ENCODE measurements at places on chromosomes 3 and 15. TPM values are rescaled to one million over a fixed set of nuclear protein-coding genes. Genes with fewer than 3 reads are reported as not detected.

Gene LMAN1L
- total RNA-seq = 4.3 TPM

Gene IQCF5
- not detected for total RNA-seq

Gene GCSAM
- total RNA-seq = 39.2 TPM

Gene ARHGAP31
- 1.2 TPM for total RNA-seq

Gene PRRT3
- total RNA-seq = 1.0 TPM

Gene C3orf85
- total RNA-seq = not detected

Gene UBL7
- 84.2 TPM for total RNA-seq

Gene TM6SF1
- total RNA-seq = not detected

Gene GOLGA8J
- not detected for total RNA-seq

Gene COL6A6
- total RNA-seq = not detected

Gene IL12A
- total RNA-seq = 0.83 TPM

Gene CRYGS
- 12.2 TPM for total RNA-seq

Gene TMCO5A
- total RNA-seq = not detected

Gene SPRED1
- 27.7 TPM for total RNA-seq

Gene DNAH12
- 0.43 TPM for total RNA-seq

Gene MGA
- total RNA-seq = 68.1 TPM

Gene TTLL13
- not detected for total RNA-seq

Gene PAK6
- total RNA-seq = 0.45 TPM

Gene JAGN1
- total RNA-seq = 33.5 TPM

Gene GRM7
- not detected for total RNA-seq

Gene FBXL22
- total RNA-seq = not detected

Gene GOLGA8Q
- total RNA-seq = not detected

Gene FGD5
- not detected for total RNA-seq

Gene TRH
- total RNA-seq = not detected

Gene MYRIP
- total RNA-seq = 36.1 TPM

Gene MUC20
- total RNA-seq = 0.22 TPM

Gene RASA2
- 27.1 TPM for total RNA-seq

Gene CORO2B
- 0.26 TPM for total RNA-seq

Gene IGF1R
- 0.56 TPM for total RNA-seq

Gene AADACL2
- total RNA-seq = not detected

Gene RHOV
- total RNA-seq = not detected

Gene GOLGA6L10
- 2.0 TPM for total RNA-seq

Gene UTS2B
- not detected for total RNA-seq

Gene APOD
- not detected for total RNA-seq

Gene FEZF2
- not detected for total RNA-seq

Gene DMXL2
- total RNA-seq = 17.8 TPM

Gene TCF12
- total RNA-seq = 287 TPM

Gene UROC1
- not detected for total RNA-seq

Gene LXN
- 12.1 TPM for total RNA-seq

Gene TAGLN3
- total RNA-seq = not detected

Gene RHCG
- total RNA-seq = not detected

Gene A4GNT
- total RNA-seq = not detected

Gene FGF7
- total RNA-seq = not detected

Gene MITF
- total RNA-seq = not detected

Gene ANKRD63
- not detected for total RNA-seq

Gene SCN11A
- total RNA-seq = 0.07 TPM

Gene NOX5
- not detected for total RNA-seq

Gene ADPRH
- total RNA-seq = 2.9 TPM

Gene GOLGA8S
- total RNA-seq = not detected

Gene IQCF2
- total RNA-seq = not detected

Gene B3GALNT1
- total RNA-seq = 5.7 TPM

Gene PLAAT1
- not detected for total RNA-seq

Gene SCAANT1
- not detected for total RNA-seq
